ENCODE measurements at places on chromosomes 11 and 22.

- DNase-seq = no peak
Measured at GRCh38 chr11:112744041-112744440, 217.2 kb upstream of the NCAM1 start.

DNA sequence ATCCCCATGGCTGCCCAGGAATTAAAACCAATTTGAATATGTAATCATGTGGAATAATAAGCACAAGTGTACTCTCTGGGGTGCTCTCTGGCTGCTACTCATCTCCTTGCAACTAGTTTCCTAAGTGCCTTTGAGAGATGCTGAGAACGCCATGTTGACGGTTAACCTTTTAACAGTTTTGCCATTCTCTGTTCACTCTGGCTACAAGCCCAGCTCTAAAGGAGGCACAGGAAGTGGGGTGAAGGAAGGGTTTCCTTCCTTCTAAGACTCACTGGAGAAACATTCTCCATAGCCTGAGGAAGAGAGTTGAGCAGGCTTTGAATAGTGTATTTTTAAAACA, 122.0 kb upstream of the ZC3H12C start:
- DNase-seq = peak; percentile 66

DNA sequence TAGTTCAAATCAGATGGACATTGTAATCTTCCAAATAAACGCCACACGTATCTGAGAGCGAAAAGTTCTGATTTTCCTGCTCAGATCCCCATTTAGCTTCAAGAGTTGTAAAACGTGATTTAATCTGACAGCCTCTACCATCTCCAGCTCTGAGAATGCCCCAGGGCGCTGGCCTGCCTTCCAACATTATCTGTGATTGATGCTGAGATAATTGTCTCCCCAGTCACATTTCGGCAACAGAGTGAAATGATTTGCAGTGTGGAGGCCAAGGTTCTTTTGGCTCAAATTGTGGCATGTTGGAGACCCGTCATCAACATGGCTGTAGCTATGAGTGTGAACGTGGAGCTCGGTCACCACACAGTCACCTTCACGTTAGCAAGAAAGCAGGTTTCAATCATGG, 283.4 kb downstream of the BRD1 start:
- DNase-seq = no peak

DNA sequence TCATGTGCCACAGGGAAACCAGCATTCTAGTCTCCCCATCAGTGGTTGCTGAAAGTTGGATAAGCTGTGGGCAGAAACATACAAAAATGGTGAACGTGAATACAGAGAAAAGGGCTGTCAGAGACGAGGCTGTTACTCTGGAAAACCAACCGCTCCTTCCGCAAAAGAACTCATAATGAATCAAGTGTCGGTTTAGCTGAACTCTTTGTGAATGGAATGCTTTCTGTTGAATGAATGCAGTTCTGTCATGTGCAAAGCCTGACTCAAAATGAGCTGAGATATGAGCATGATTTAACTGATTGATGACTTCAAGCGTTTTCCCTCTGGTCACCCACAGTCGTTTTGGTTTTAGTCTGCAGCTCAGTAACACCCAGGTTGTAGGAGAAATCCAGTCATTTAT, 298.3 kb downstream of the ETS1 start:
- no peak for DNase-seq

- DNase-seq = no peak
Measured at GRCh38 chr11:35675901-35676610, 13.5 kb downstream of the TRIM44 start.

DNA sequence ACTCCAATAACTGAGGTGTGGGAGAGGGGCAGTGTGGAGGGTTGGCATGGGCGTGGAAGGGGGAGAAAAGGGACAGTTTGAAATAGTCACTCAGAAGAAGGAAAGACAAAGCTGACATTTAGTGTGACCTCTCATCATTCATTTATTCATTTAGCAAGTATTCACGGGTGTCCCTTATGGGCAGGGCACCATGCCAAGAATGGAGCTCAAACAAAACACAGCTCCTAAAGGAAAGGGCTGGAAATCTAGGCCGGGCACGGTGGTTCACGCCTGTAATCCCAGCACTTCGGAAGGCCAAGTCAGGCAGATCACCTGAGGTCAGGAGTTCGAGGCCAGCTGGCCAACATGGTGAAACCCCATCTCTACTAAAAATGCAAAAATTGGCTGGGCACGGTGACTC, 19.4 kb upstream of the DGKZ start:
- DNase-seq = peak; percentile 38

GRCh38 chr11:110071197-110071596, 22.0 kb upstream of the ZC3H12C start:
- no peak for DNase-seq

- DNase-seq = no peak
Measured at GRCh38 chr22:24159650-24160049, 21.6 kb upstream of the SUSD2 start.

DNA sequence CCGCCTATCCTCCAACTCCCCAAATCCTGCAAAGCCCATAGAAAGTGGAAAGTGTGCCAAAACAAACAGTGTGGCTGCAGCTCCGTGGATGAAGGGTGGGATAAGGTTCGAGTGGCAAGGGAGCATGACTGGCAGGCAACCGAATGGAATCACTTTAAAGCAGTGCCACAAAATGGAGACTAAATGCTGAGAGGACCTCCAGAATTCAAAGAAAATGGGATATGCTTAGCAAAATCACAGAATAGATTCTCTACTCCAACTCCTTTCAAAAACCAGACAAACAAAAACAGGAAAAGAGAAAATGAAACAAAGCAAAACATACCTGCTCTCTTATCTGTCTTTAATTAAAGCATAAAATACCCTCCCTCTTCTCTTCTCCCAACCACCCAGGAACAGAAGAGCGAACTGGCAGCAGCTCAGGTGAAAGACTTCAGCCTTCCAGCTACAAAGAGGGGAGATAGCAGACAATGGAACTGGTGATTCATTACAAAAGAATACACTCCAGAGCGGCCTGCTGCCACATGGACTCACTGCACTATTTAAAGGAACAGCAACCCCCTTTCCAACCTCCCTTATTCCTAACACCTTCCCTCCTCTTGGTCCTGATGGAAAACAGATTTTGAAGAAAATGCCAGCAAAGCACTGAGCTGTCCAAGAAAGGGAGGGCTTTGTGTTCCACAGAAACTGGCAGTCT, 118.5 kb downstream of the APOL5 start:
- peak; percentile 91 for DNase-seq

- DNase-seq = peak; percentile 32
Measured at GRCh38 chr11:31641477-31642062, 132.0 kb downstream of the ELP4 start.

- no peak for DNase-seq
Measured at GRCh38 chr11:4066910-4067309, 27.7 kb upstream of the RRM1 start.

All from fibroblast of skin of back (primary cell).